Foreskin fibroblast (primary cell): ENCODE measurements at places on chromosomes 16 and 17.

- DNase-seq = peak; percentile 16
Measured at GRCh38 chr17:9409878-9410277, 165.7 kb downstream of the STX8 start.

GRCh38 chr16:86082418-86083030 is 183.6 kb downstream of the IRF8 start:
- DNase-seq = no peak

DNA sequence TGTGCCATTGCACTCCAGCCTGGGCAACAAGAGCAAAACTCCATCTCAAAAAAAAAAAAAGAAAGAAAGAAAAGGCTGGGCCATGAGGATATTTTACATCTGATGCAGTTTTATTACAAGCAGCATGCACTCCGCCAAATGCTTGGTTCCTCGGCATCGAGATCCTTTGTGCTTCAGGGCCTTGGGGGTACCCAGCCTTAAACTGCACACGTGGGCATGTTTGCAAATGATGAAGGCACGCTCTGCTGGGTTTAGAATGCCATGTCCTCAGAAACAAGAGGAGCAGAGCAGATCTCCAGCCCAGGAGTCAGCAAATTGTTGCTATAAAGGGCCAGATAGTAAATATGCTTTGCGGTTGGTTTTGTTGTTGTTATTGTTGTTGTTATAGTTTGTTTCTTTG is 153.2 kb downstream of the KATNIP start:
- DNase-seq = no peak

DNA sequence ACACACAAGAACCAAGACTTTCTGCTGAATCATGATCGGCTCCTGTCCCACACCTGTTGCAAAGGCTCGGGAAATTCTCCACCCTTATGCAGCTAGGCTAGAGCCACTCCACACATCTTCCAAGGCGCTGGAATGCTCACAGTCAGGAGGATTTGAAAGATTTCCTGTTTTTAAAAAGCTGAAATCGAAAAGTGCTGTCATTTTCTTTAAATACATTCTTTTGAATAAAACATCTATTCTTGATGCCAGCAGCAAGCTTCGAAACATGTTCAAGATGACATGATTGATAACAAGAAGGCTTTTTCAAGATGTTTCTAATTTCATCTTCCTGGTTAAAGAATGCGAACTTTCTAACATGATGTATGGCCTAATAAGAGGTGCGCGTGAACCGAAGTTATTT is 219.7 kb upstream of the CDH5 start:
- no peak for DNase-seq

- no peak for DNase-seq
Measured at GRCh38 chr17:75503976-75504346, 11.4 kb downstream of the CASKIN2 start.

GRCh38 chr16:74998481-74999218 is at the start of gene ZNRF1:
Gene ZNRF1, plus strand, starts transcription at chr16:74999024. Its CDS starts 648 bp downstream, at chr16:74999672.
- peak; percentile 76 for DNase-seq

GRCh38 chr17:77349976-77350830 is 209.4 kb downstream of the SEC14L1 start:
- DNase-seq = peak; percentile 86

GRCh38 chr16:31458073-31458843 is 1.0 kb upstream of the ARMC5 start:
- peak; percentile 67 for DNase-seq

- DNase-seq = no peak
Measured at GRCh38 chr17:63558441-63558840, 8.2 kb downstream of the DCAF7 start.

DNA sequence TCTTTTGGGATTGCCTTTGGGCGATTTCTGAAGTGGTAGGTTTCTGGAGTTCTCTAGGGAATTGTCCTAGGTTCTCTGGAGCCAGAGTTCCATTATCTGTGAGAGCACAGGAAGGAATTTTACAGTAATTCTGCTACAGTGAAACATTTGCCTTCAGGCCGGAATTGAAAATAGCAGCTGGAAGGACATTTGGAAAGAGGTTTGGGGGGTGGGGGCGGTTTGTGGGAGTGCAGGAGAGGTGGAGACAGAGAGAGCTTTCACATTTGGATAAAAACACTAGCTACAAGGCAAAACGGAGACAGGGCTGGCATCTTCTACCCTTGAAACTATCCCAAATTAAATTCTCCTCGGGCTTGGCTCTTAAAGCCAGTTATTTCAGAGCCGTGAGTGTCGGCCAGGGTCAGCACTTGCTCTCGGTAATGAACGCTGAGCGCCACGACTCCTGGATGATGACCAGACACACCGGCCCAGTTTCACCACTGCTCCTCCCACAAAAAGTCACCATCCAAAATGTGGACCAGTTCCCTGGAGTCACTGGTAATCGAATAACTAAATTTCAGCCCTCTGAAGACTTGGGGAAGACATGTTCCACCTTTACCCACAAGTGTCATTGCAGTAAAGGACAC is 67.7 kb upstream of the TANC2 start:
- DNase-seq = peak; percentile 61

- DNase-seq = peak; percentile 27
Measured at GRCh38 chr17:60091908-60092331, 13.2 kb upstream of the HEATR6 start.
